ENCODE measurements at places on chromosomes 12 and 14. TPM values are rescaled to one million over a fixed set of nuclear protein-coding genes. Genes with fewer than 3 reads are reported as not detected.

SRRM4 gene
- total RNA-seq: not detected

SLC17A8 gene
- not detected for total RNA-seq

BTG1 gene
- total RNA-seq: 72.2 TPM

ATP5F1B gene
- total RNA-seq: 886 TPM

MANSC4 gene
- not detected for total RNA-seq

GPR84 gene
- not detected for total RNA-seq

CCDC196 gene
- total RNA-seq: not detected

SERPINA10 gene
- not detected for total RNA-seq

PLEKHD1 gene
- not detected for total RNA-seq

GCH1 gene
- 3.0 TPM for total RNA-seq

FLRT2 gene
- total RNA-seq: 3.9 TPM

ZDHHC22 gene
- total RNA-seq: 0.18 TPM

CCDC175 gene
- not detected for total RNA-seq

RD3L gene
- not detected for total RNA-seq

Data from A549 treated with GW870086 at 1 μM for 4 hours (cell line).